AG04450 (cell line): ENCODE measurements at places on chromosomes 5 and 9.

DNA sequence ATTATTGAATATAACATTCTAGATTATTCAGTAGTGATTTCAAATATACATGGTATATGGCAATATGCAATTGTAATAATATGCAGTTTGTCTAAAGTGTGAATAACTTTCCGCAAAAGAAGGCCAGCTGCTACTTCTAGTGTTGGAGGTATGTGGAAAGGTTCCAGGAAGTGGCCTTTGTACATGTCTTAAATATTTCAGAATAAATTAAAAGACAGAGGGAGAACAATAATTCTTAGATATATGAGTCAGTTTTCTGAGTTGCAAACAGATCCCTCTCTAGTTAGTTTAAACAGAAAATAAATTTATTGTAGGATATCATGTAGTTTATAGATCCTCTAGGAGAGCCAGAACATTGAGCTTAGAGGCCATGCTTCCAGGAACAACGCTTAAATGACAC lies 210.8 kb upstream of the ELL2 start:
- peak; percentile 76 for DNase-seq

DNA sequence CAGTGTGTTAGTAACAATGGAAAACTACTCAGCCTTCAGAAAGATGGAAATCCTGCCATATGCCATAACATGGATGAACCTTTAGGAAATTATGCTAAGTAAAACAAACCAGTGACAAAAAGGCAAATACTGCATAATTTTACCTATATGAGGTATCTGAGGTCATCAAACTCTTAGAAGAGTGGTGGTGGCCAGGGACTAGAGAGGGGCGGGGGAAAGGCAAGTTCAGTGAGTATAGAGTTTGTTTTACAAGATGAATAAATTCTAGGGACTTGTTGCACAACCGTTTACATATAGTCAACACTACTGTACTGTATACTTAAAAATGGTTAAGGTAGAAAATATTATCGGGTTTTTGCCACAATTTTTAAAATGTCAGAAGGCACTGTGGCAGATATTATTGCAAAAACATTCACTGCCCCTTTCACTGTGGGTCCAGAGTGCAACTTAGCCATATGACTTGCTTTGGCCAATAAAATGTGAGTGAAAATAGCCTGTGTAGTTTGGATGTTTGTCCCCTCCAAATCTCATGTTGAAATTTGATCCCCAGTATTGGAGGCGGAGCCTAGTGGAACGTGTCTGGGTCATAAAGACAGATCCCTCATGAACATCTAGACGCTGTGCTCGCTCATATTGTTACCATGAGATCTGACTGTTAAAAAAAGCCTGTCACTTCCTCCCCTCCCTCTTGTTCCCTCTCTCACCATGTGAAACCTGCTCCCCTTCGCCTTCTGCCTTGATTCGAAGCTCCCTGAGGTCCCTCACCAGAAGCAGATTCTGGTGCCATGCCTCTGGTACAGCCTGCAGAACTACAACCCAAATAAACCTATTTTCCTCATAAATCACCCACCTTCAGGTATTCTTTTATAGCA lies 9.5 kb downstream of the ZNF367 start:
- DNase-seq: no peak

GRCh38 chr9:127451858-127452656 lies 747 bp downstream of the LRSAM1 start:
- DNase-seq: no peak

DNA sequence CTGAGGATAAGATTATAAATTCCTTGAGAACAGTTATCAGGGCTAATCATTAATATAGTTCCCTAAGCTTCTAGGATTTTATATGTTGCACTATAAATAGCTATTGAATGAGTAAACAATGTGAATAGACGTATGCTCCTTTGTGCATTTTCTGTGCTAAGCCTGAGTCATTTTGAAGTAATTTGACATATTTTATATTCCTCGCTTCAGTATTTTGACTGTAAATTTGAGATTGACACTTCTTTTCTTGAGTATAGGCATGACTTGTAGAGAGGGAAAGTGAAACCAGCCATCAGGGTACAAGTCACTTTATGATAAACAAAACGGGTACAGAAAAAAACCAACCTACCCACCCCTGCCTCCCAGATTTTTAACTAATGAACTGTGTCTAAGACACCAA lies 367.7 kb upstream of the PRR16 start:
- no peak for DNase-seq

GRCh38 chr5:174504266-174504726 lies 220.1 kb upstream of the MSX2 start:
- DNase-seq: no peak

DNA sequence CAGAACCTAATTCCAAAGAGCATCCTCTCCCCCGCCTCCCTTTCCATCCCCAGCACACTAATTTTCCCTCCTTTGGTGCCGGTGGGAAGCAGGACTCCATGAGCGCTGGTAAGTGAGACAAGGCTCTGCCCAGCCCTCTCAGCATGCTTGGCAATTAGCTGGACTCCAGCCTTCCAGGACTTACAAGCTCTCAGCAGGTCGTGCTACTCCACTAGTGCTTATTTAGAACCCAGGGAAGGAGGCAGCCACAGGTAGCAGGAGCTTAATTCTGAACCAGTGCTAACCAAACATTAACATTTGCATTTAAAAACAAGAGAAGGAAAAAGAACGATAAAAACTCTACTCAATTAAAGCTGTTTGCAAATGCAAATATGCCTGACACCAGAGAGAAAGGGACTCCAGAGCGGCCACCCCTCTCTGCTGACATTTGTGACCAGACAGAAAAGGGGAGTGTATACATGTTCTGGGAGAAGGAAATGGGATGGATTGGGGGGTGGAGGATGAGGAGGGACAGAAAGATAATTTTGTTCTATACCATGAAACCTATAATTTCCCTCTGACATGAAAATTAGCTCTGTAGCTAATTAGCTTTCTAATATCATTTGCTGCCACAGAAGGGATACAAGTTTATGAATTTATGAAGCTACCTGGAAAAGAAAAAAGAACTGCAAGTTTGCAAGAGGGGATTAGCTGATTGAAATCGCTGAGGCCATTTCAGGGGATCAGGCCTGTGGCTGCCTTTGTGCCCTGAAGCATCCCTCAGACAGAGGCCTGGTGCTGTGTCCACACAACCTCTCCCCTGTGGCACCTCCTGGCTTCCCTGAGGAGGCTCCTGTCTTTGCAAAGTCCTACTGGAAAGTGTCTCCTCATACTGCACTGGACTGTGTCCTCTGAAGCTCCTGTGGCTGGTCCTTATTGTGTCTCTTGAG lies 266.3 kb downstream of the SEC61B start:
- DNase-seq: no peak

- no peak for DNase-seq
These were observed 168.3 kb upstream of the DMAC1 start for GRCh38 chr9:7967851-7968250.

GRCh38 chr5:25515525-25515924 lies 870.7 kb upstream of the CDH10 start:
- DNase-seq: no peak

GRCh38 chr5:92041206-92041605 lies 658.1 kb upstream of the ARRDC3 start:
- DNase-seq: no peak

DNA sequence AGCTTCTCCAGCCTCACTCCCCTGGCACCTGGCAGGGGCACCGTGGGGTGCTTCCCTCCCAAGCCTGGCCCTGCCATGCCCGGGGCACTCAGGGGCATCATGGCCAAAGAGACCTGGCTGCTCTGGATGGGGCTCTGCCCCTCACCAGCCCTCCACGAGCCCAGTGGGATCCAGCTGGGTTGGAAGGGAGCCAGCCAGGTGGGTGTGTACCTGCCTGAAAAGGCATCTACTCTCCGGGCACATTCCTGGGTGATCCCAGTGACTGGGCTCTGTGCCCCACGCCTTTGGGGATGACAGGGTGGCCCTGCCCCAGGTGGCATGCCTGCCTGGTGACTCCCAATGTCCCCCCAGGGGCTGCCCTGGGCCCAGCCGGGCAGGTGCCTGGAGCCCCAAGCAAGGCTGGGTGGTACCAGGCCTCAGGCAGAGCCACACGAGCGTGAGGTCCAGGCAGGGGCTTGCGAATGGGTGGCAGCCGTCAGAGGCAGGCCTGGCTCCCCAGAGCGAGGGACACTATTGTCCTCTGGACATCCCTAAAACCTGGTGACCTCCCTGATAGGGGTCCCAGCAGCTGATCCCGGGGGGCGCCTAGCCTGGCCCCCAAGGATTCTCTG lies 777 bp downstream of the GPSM1 start:
- no peak for DNase-seq

- DNase-seq: no peak
These were observed 20.9 kb downstream of the KCTD16 start for GRCh38 chr5:144191531-144191930.
